ENCODE measurements at places on chromosomes 4 and X.

DNA sequence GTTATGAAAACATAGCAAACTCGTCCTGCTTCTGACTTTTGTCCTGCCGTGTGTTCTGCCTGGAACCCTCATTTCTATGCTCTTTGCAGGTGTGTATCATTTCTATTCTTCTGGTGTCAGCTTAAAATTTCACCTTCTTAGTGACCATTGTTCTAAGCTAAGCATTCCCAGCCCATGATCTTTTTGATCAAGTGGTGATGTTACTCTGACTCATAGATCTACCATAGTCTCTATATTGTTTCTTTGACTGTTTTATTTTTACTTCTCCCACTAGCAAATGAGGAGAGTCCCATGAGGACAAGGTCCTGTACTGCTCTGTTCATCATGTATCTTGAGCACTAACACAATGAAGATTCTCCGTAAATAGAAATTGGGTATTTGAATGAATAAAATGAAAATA is 14.1 kb upstream of the CXCL6 start:
- no peak for DNase-seq

- DNase-seq = no peak
These were observed 67.2 kb upstream of the HOPX start for GRCh38 chr4:56748271-56748670.

DNA sequence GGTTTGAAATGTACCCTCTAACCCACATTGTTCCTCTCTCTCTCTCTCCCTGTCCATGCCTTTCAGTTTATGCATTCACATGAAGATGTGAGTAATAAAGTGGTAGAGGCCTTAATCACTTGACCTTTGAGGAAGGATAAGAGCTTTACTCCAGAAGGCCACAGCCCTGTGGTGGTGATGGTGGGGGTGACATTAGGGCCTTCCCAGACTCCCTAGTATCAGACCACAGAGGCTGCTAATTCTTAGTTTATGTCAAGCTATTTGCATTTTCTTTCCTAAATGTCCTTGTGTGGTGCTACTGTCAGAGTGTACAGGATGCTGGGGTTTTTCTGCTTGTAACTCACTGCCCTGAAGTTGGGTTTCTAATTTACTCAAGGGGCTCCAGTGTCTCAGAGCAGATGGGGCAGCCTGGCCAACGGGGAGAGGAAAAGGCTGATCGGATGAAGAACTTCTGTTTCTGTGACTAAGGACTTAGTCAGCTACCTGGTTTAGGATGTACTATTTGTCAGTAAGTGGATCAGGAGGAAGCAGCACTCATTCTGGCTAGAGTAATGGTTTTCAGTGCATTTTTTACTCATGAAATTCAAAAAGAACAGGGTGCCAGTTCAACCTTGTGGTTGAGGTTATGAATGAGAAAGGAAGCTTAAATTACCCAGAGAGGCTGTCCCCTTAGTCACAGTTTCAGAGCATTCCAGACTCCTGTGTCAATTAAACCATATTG is 509.6 kb upstream of the DIPK2B start:
- no peak for DNase-seq

- no peak for DNase-seq
These were observed 2.3 kb upstream of the AMBN start for GRCh38 chr4:70589785-70590184.

GRCh38 chr4:167544391-167544790 is 310.1 kb upstream of the SPOCK3 start:
- DNase-seq = no peak

DNA sequence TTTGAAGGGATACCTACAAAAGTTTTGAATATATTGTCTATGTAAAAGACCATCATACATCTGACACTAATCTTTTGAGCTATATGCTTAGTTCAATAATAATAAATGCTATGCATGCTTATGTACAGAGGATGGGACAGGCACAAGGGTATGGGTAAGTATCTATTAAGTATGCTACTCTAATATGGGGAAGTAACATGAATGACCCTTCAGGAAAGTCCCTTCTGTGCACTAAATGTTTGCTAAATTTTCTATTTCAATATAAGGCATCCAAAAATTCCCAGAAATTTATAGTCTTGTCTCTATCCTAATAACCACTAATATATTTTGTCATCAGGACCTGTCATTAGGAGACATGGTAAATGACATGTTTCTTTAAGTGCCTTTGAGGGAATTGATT is 19.0 kb downstream of the ATP8A1 start:
- DNase-seq = no peak

DNA sequence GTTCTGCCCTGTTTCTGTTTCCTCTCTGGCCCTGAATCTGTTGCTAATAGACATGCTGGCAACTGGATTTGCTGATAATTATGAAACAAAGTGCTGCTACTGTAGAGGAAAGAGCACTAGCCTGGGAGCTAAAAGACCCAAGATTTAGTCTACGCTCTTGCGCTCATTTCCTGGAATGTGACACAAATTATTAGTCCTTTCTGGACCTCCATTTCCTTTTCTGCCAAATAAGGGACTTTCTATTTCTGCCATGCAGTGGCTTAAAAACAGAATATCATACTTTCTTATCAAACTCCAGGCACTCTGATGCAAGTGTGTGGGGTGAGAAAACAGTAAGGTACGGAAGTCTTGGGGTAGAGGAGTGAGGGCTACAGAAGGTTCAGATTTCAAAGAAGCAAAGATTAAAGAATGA is 48.3 kb upstream of the GPR174 start:
- no peak for DNase-seq

DNA sequence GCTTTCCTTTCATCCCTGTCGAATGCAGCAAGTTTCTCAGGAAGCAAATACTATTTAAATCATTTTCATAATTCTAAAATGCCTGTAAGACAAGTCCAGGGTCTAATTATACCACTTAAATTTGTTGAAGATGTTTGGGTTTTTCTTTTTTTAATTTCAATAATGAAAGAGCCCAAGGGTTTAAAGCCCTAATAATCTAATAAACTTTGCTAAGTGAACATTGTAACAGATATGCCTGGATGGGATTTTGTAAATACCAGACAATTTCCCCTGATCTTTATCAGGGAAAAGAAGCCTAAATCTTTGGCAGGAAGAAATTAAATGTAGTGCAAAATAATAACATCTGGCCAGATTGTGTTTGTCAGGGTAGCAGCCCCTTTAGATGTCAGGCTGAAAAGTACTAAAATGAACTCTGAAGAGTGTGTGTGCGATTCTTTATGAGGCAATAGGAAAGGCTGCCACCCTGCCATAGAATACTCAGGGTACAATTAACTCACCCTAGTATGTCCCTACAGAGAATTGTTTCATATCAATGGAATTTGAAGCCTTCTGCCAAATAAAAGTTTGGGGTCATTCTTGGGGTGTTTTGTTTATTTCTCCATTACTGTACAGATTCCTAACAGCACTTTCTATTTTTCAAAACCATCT is 45.6 kb downstream of the GPC3 start:
- no peak for DNase-seq

DNA sequence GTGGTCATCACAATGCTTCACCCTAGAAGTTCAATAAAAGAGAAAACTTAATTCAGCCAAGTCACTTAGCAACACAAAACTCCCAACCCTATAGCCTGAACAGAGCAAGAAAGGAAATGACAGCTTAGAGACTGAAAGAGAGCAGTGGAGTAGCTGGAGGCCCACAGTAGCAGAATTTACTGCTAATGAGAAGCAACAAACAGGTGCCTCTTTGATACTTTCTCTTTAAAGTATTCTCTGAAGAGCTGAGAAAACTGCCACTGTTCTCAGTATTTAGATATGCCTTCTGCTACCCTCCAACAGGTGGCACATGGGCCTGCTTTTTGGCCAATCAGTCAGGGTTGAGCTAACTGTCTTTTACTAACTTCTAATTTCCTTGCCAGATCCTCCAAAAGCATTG is 240.0 kb downstream of the GPC3 start:
- no peak for DNase-seq

GRCh38 chr4:138330531-138330930 is 88.4 kb upstream of the SLC7A11 start:
- no peak for DNase-seq

- DNase-seq = no peak
These were observed 26.9 kb downstream of the XK start for GRCh38 chrX:37712458-37712857.

Measured in hematopoietic multipotent progenitor cell treated with erythropoietin and hydrocortisone succinate and interleukin-3 and kit ligand, for 17 days (in vitro differentiated cells).